Brain microvascular endothelial cell (primary cell): ENCODE measurements at places on chromosomes 1 and 21.

- DNase-seq = no peak
These were observed 14.9 kb upstream of the KCNK1 start for GRCh38 chr1:233598891-233599541.

DNA sequence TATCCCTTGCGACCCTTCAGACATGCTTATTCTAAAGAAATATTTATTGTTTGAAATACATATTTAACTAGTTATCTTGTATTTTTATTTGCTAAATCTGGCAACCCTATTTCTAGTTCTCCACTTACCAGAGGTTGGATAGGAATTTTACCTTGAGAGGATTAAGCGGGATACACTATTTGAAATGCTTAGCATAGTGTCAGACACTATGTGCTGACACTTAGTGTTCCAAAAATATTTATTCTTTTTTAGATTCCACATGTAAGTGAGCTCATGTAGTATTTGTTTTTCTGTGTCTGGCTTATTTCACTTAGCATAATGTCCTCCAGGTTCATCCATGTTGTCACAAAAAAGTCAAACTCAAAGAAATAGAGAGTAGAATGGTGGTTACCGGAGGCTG is 78.7 kb downstream of the NTMT2 start:
- no peak for DNase-seq

DNA sequence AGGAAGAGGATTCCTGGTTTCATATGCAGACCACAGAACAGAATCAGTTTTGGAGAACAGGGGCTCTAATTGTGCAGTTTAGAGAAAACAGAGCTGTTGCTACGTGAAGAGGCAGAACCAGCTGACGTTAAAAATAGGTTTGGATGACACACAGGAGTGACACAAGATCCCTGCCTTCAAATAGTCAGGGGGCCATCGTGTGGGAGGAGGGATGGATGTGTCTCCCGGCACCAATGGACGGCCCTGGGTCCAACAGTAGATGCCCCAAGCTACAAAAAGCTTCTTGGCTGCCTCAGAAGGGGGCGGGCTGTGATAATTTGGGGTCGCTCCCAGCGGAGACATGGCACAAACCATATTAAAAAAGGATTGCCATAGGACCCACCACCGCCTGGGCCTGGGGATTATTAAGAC is 87.8 kb downstream of the MRPL37 start:
- peak; percentile 53 for DNase-seq

DNA sequence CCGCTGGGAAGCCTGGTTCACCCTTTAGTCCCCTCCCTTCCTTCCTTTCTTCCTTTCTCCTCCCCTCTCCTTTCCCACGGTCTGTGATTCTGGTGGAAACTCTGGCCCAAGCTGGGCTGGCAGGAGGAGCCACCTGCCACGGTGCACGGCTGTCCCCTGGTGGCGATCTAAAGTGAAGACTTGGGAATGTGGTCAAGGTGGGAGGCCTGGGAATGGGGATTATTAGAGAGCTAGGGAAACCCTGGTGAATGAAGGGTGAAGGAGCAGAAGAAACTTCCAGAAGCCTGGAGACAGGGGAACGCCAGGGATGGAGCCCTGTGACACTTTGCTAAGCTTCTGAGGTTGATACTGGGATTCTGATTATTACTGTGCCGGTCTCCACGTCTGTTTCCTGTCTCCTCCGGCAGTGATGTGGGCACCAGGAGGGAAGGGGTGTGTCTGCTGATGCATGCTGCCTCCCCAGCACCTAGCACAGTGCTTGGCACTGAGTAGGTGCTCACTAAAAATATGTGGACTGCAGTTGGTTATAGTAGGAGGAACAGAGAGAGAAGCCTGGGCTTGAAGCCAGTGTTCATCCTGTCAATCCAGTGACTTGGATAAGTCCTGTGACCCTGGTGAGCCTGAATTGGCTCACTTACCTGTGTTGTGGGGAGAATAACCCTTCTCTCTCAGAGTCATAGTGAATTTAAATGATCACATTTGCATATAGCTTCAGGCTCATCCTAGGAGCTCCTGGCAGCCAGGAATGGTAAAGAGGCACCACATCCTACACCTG is 71.2 kb upstream of the NBPF3 start:
- DNase-seq = peak; percentile 63

DNA sequence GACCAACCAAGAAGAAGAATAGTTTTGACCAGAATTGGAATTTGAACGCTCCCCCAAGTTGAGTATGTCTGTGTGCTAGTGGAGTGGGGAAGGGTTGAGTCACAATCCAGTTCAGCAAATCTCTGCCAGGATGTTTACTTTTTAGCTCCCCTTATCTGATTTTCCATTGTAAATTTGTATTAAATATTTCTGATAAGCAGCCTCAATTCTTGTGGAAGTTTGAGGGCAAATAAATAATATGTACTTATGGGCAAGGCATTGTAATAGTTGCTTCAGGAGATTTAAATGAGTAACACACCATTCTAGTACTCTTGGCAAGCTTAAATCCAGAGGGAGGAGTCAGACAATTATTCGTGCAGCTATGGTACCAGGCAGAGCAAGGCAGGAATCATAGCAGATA is 14.4 kb downstream of the CXADR start:
- peak; percentile 64 for DNase-seq

DNA sequence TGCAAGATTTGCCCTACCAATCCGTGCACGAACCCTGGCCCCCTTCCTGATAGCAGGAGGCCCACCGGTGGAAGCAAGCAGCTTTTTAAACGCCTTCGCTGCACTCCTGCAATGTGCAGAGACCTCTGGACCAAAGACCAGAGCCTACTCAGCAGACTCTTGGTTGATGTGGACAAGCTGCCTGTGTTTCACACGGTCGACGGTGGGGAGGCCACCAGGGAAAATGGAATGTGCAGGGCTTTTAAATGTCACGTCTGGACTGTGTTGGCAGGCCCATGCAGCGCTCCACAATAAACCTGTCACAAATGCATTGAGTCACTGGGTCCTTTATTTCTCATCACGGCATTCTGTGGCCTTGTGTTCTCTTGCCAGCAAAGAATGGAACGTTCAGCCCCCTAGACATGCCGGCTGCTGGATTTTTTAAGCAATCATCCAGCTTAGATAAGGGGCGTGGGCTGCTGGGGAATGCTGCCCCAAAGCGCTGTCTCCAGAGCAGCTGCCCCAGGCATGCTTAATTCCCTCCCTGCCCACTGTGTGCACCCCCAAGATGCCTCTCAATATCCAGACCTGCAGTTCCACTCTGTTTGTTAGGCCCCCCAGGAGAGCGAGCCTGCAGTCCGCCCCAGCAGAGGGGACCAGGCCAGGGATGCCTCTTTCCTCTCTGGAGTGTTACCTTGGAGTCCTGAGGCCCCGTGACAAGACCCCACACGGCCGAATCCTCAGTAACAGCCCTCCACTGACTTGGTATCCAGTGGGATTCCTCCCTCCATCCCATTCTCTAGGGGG is 71.3 kb downstream of the ATP5PO start:
- DNase-seq = no peak

GRCh38 chr1:234398849-234399381 is 25.7 kb downstream of the COA6 start:
- DNase-seq = no peak

- no peak for DNase-seq
These were observed 28.4 kb upstream of the TMEM52 start for GRCh38 chr1:1947493-1947892.

DNA sequence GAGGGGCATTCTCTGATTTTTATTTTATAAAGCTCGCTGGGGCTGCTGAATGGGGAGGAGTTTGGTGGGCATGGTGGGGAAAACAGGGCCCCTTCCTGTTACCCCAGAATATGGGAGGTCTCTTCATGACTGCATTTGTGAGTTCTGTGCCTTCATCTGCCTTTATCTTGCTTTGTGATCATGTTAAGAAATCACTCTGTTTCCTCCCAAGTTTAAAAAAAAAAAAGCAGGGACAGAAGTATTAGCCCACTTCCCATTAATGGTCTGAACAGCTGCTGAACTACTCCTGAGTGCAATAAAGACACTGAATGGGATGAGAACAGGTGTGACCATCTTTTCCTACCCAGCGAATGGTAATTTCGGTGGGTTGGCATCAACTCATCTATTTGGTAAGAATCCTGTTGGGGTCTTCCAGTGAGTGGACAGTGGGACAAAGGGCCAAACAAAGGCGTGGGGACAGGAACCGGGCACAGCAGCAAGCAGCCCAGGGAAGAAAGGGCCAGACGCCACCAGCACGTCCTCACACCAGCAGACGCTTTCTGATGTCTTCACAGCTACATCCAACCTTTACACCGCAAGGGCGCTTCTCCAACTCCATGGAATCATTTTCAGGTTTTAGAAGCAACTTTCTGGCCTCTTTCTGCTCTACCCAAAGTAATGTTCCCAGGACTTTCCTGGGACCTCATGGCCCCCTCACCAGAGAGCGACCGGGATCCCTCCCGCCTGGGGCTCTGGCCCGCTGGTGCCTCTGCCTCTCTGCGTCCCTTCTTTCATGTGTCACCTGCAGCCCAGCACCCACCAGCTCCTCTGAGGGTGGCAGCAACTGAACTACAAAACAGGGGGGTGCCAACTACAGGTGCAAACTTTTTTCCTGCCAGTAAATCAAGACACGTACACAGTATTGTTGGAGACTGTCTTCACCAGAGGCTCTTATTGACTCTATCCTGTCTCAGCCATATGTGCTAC is 160.2 kb downstream of the ADSS2 start:
- no peak for DNase-seq

DNA sequence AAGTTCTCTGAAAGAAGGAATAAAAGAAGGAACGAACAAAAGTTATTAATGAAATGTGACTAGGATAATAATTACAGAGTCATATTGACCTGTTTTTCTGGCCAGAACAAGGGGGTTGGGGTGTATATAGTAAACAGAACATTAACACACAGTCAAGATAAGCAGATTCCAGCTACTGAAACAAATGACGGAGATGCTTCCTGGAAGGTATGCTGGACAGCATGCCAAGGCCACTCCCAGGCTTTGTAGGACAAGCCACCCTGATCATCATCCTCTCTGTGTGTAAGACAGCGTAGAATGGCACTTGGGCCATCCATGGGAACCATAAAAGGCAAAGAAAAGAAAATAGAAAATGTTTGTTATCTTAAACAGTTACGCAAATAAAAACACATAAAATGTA is 120.7 kb downstream of the TGFBR3 start:
- DNase-seq = no peak

- no peak for DNase-seq
These were observed 53.5 kb upstream of the MTF2 start for GRCh38 chr1:93025572-93025971.

- no peak for DNase-seq
These were observed 33.5 kb downstream of the PCAT6 start for GRCh38 chr1:202844259-202844658.

DNA sequence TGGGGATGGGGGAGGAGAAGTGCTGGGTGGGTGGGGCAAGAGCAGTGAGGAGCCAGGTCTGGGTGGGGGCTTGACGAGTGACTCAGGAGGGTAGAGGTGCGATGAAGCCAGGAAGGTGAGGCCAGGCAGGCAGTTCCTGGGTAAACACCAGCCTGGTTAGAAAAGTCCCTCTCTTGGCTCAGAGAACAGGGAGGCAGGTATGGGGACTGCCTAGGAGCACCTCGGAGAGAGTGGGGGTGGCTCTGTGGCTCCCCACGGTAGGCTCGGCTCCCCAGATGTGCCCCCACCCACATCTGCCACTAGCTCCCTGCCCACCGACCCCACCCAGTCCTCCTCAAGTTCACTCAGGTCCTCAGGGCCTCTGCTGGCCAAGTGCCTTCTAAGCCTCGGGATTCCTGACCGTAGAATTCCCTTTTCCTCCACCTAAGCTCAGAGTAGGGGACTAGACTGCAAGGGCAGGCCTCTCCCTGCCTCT is 1.2 kb downstream of the HSPG2 start:
- no peak for DNase-seq

DNA sequence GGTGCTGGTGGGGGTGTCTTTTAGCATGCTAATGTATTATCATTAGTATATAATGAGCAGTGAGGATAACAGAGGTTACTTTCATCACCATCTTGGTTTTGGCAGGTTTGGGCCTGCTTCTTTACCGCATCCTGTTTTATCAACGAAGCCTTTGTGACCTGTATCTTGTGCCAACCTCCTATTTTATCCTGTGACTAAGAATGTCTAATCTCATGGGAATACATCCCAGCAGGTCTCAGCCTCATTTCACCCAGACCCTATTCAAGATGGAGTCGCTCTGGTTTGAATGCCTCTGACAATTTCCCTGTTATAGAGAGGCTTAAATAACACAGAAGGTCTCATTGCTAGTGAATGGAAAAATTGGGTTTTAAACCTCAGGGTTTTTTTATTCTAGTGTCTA is 300.8 kb upstream of the PROX1 start:
- DNase-seq = no peak

GRCh38 chr1:115113766-115114165 is 24.5 kb upstream of the TSPAN2 start:
- DNase-seq = peak; percentile 33

DNA sequence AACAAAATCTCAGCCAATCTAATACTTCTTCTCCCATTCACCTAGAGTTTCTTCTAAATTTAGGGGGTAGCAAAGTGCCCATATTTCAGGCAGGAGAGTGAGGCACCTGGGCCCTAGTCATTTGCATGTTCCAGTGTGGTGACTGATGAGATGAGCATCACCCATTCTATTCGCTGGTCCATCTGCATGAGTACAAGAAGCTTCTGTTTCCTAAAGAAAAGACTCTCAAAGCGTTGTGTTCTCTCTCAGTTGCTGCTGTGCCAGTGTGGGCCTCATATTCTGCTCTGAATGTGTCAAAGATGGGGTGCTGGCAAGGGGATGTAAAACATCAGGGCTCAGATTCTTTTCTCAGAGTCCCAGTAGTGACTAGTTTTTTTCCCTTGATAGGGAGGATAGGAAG is 16.1 kb upstream of the DPYD start:
- no peak for DNase-seq

GRCh38 chr21:33844890-33845205 is 70.8 kb downstream of the ATP5PO start:
- no peak for DNase-seq

GRCh38 chr21:31873696-31874599 is 1.1 kb downstream of the HUNK start:
- DNase-seq = no peak

GRCh38 chr1:212557739-212558692 is 50.5 kb upstream of the ATF3 start:
- no peak for DNase-seq

GRCh38 chr21:38242061-38242460 is 14.7 kb upstream of the KCNJ15 start:
- no peak for DNase-seq

GRCh38 chr1:5909576-5910275 is 82.5 kb downstream of the NPHP4 start:
- DNase-seq = no peak

DNA sequence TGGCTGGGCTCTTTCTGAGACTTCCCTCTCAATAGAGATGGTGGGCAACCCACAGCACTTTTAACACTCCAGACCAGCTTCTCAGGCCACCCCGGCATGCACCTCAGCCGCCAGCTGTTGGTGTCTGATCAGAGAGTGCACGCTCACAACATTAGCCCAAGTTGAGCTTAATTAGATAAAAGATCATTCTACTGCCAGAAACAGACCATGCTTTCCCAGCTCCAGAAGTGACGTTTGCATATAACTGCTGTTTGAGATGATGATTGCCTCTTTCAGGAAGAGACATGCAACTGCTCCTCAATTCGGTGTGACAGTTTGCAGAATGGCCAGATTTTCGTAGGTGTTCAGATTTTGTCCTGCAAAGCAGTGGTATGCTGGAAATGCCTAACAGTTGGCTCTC is 285.3 kb upstream of the VAMP3 start:
- DNase-seq = no peak

- peak; percentile 61 for DNase-seq
These were observed 45.6 kb downstream of the SRRM1 start for GRCh38 chr1:24688621-24689195.

- peak; percentile 64 for DNase-seq
These were observed 41.5 kb downstream of the PLPPR5 start for GRCh38 chr1:98963064-98963758.
